Activated naive CD8-positive, alpha-beta T cell treated with anti-CD3 and anti-CD28 coated beads, Interleukin-2, amount 10 ng/mL, durations not matched to agents 7 days and 5 days (primary cell): ENCODE measurements at places on chromosomes 6 and 20. TPM values are rescaled to one million over a fixed set of nuclear protein-coding genes. Genes with fewer than 3 reads are reported as not detected.

GRCh38 chr6:32431142-32431541 lies 8.5 kb upstream of the HLA-DRA start:
- H3K4me1 ChIP-seq, result no peaks in the 10 kb centered on the region
- H3K27me3 ChIP-seq, result peaks cover 21% of the 10 kb centered on the region
- no peak overlapping the region for H3K4me3 ChIP-seq

DNA sequence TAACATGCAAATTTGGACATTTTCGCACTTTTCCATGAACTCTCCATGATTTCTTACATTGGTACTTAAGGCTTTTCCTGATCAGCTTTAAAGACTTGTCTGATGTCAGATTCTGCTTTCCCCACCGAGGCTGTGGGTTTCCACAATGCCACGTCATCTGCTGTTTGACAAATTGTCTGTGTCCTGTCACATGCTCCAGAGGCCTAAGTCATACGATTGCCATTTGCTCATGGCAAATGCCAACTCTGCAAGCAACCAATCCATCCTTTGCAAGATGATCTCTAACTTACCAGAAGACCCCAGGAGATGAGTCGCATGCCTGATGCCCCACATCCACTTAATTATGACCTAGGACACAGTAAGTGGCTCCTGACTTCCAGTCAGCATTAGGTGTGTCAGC lies 556.5 kb downstream of the BMP2 start:
- no peak overlapping the region for H3K27ac ChIP-seq
- no peaks in the 10 kb centered on the region for H3K4me1 ChIP-seq
- no peak for DNase-seq
- no peak overlapping the region for H3K4me3 ChIP-seq

Gene RAET1L
- not detected for total RNA-seq

DNA sequence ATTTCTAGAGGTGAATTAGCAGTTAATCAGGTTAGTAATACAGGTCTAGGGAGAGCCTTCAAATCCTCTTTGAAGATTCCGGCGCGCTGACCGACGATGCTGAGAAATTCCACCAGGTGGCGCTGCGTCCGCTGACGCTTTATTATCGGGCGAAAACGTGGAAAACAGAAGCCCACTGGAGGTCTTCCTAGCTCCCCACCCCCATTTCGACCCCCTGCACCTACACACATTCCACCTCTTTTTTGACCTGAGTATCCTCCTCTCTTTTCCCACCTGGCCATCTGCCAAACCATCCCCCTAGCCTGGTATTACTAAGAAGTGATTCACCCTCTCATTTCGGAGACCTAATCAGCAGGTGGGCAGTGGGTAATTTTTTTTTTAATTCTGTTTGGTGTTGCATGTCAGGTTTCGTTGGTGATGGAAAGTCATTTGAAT lies 65.4 kb upstream of the RIN2 start:
- H3K4me3 ChIP-seq, result no peak overlapping the region
- no peaks in the 10 kb centered on the region for H3K36me3 ChIP-seq
- H3K27me3 ChIP-seq, result peaks cover 4% of the 10 kb centered on the region
- peaks cover 5% of the 10 kb centered on the region for H3K4me1 ChIP-seq
- no peak overlapping the region for H3K27ac ChIP-seq
- peak; percentile 58 for DNase-seq

- DNase-seq, result no peak
- peaks cover 3% of the 10 kb centered on the region for H3K4me1 ChIP-seq
- no peak overlapping the region for H3K27ac ChIP-seq
- H3K27me3 ChIP-seq, result peaks cover 15% of the 10 kb centered on the region
- H3K36me3 ChIP-seq, result peaks cover 7% of the 10 kb centered on the region
These were observed 192.3 kb downstream of the DLL1 start for GRCh38 chr6:170098428-170099170.

DNA sequence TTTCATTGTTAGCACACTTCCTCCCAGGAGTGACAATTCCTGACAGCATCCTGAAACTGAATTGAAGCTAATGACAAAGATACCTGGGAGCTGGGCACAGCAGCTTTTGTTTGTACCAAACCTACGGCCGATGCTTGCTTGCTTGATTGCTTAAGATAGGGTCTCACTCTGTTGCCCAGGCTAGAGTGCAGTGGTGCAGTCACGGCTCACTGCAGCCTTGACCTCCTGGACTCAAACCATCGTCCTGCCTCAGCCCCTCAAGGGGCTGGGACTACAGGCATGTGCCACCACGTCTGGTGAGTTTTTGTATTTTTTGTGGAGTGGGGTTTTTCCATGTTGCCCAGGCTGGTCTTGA lies 84.7 kb upstream of the SCP2D1 start:
- H3K4me1 ChIP-seq, result peaks cover 11% of the 10 kb centered on the region
- no peaks in the 10 kb centered on the region for H3K36me3 ChIP-seq
- H3K4me3 ChIP-seq, result no peak overlapping the region
- no peak for DNase-seq
- no peaks in the 10 kb centered on the region for H3K27me3 ChIP-seq

Gene FOXS1
- total RNA-seq, result not detected

DNA sequence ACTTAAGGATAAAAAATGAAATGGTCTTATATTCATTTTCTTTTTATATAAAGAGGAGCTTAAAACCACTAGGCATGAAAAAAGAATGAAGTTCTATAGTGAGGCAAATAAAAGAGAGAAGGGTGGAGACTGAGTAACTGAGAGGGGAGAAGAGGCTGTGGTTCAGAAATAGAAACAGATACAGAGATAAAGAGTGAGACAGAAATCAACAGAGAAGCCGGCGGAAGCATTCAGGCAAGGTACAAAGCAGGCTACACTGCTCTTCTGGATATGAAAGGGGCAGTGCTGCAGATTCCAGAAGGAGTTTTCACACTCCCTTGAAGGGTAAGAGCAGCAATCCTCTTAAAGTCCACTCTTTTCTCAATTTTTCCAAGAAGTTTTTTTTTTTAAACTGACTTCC lies 29.9 kb downstream of the NFATC2 start:
- peak overlapping the region; percentile 74 for H3K27ac ChIP-seq
- H3K36me3 ChIP-seq, result peaks cover 71% of the 10 kb centered on the region
- DNase-seq, result no peak
- no peaks in the 10 kb centered on the region for H3K27me3 ChIP-seq
- H3K4me1 ChIP-seq, result peaks cover 54% of the 10 kb centered on the region

- no peaks in the 10 kb centered on the region for H3K4me1 ChIP-seq
- H3K4me3 ChIP-seq, result no peak overlapping the region
- H3K27ac ChIP-seq, result no peak overlapping the region
- H3K27me3 ChIP-seq, result no peaks in the 10 kb centered on the region
- no peaks in the 10 kb centered on the region for H3K36me3 ChIP-seq
- DNase-seq, result no peak
These were observed 187.8 kb downstream of the KIF16B start for GRCh38 chr20:16385462-16385861.

GRCh38 chr6:108884211-108885059 lies 36.2 kb downstream of the ARMC2 start:
- H3K4me3 ChIP-seq, result no peak overlapping the region
- no peak for DNase-seq
- peaks cover 15% of the 10 kb centered on the region for H3K4me1 ChIP-seq

- peaks cover 5% of the 10 kb centered on the region for H3K36me3 ChIP-seq
- peaks cover 9% of the 10 kb centered on the region for H3K27me3 ChIP-seq
- DNase-seq, result no peak
- no peak overlapping the region for H3K27ac ChIP-seq
- no peak overlapping the region for H3K4me3 ChIP-seq
These were observed 12.5 kb downstream of the RSPH9 start for GRCh38 chr6:43657221-43657802.

DNA sequence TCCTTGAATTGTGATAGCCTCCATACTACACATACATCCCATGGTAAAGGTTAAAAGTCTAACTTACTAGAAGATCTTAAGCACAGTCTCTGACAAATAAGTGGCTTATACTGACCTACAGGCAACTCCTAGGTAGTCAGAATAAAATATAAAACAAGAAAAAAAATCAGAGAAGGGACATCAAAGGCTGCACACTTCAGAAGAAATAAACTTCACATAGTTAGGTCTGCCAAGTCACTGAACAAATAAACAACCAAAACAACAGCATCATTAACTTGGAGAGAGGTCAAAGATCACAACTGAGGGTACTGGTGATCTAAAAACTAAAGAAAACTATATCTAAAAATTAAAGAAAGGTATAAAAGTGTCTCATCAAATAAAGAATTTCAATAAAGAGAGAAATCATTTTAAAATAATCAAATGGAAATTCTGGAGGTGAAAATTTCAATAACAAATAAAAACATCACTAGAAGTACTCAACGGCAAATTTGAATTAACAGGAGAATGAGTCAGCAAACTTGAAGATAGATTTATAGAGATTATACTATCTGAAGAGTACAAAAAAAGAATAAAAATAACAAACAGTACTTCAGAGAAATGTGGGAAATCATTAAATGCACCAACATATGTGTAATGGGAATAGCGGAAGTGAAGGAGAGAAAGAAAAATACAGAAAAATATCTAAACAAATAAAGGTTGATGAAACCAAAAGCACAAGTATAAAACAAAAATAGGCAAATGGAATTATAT lies 88.0 kb upstream of the UST start:
- H3K4me3 ChIP-seq, result no peak overlapping the region
- no peak for DNase-seq
- H3K36me3 ChIP-seq, result no peaks in the 10 kb centered on the region
- H3K27ac ChIP-seq, result no peak overlapping the region
- no peaks in the 10 kb centered on the region for H3K4me1 ChIP-seq

DNA sequence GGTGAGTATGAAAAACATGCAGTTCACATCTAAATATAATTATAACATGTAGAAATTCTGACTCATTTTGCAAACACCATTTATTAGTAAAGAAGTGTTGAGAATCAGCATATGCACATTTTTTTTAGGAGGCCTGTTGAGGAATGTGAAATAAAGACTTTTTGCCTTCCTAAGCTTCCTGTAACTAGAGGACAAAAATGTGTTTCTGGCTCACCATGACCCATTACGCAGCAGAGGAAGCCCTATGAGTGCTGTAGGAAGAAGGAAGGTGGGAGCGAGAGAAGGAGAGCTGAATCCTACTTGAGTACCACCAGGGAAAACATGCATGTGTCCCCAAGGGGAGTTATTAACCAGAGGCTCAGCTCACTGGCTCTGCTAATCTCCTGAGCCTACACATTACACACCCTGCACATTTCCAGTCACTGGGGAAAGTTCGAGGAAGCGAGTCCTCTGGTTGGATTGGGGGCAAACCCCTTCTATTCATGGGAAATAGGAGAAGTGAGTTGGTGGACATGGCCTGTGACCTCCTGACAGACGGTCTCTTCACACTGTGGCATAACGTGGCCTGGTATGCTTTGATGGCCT lies 540.5 kb upstream of the JAG1 start:
- no peak for DNase-seq
- H3K4me3 ChIP-seq, result no peak overlapping the region
- H3K36me3 ChIP-seq, result no peaks in the 10 kb centered on the region
- H3K27me3 ChIP-seq, result peaks cover 2% of the 10 kb centered on the region

Gene HFE
- total RNA-seq, result 5.0 TPM

- no peak overlapping the region for H3K4me3 ChIP-seq
- no peaks in the 10 kb centered on the region for H3K27me3 ChIP-seq
- H3K27ac ChIP-seq, result no peak overlapping the region
- peaks cover 10% of the 10 kb centered on the region for H3K36me3 ChIP-seq
- peaks cover 3% of the 10 kb centered on the region for H3K4me1 ChIP-seq
These were observed 29.5 kb downstream of the ARFGEF2 start for GRCh38 chr20:48951041-48951440.

DNA sequence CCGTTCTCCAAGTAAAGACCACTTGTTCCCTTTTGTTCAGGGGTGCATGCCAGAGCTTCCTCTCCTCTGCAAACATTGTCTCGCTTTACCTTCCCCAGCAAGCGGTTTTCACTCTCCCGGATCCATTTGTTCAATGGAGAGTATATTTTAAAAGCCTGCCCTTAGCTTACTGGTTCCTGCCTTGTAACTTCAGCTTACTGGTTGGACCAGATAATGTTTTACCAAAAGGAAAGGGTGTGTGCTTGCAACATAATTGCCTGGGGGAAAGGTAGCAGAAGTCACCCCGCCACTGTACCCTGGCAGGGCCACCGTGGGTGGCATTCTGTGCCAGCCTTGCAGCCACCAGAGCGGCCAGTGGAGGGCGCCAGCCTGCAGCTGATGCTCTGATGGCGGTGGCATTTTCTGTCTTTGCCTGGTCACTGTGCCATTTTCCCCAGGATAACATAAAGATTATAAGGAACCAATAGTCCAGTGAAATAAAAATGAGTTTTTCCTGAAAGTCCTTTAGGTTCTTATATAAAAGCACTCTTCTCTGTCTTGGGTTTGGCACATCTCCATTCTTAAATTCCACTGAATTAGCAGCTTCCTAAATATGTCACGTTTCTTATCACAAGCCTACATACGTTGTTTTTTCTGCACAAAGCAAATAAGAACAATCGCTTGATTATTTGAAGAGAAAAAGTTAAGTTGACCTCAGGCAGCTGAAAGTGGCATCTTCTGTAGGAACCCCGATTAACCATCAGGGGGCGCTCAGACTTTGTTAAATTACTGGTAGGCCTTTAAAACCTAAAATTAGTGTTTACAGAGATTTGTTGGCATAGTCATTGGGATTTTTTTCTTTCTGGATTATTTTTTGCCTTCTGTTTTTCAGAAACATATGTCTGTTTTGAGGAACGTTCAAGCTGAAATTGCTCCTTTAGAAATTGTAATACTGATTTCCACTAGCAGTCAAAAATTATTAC lies 67.4 kb upstream of the XRN2 start:
- H3K4me3 ChIP-seq, result no peak overlapping the region
- no peak overlapping the region for H3K27ac ChIP-seq
- H3K36me3 ChIP-seq, result peaks cover under 1% of the 10 kb centered on the region
- peaks cover 2% of the 10 kb centered on the region for H3K4me1 ChIP-seq
- DNase-seq, result peak; percentile 69

Gene MMUT
- total RNA-seq, result 14.6 TPM

Gene RAD21L1
- total RNA-seq, result not detected

DNA sequence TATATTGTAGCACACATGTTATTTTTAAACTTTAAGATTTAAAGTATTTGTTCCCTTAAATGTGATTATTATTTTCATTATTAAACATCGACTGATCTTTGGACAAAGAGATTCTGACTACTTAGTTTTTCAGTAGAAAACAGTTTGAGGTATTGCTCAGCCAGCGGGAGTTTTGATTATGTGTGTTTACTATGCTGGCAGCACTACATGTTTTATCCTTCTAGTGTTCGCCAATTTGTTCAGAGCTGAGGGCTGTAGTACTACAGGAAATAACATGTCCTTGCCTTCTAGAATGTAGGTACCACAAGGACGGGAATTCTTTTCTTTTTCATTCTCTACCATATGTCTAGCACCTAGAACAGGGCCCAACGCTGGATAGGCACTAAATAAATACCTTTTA lies 11.1 kb upstream of the LCA5 start:
- DNase-seq, result no peak
- H3K36me3 ChIP-seq, result no peaks in the 10 kb centered on the region
- peaks cover 10% of the 10 kb centered on the region for H3K4me1 ChIP-seq

- no peak overlapping the region for H3K4me3 ChIP-seq
- no peak overlapping the region for H3K27ac ChIP-seq
- H3K27me3 ChIP-seq, result no peaks in the 10 kb centered on the region
- no peaks in the 10 kb centered on the region for H3K4me1 ChIP-seq
- H3K36me3 ChIP-seq, result peaks cover 40% of the 10 kb centered on the region
- DNase-seq, result no peak
These were observed 77.1 kb downstream of the LMBRD1 start for GRCh38 chr6:69719602-69720193.

Gene OR2W1
- total RNA-seq, result not detected
